Stimulated activated CD4-positive, alpha-beta T cell treated with anti-CD3 and anti-CD28 coated beads, Interleukin-4, amount 100 ng/mL, for 48 hours (primary cell): ENCODE measurements at places on chromosomes 2 and 18.

DNA sequence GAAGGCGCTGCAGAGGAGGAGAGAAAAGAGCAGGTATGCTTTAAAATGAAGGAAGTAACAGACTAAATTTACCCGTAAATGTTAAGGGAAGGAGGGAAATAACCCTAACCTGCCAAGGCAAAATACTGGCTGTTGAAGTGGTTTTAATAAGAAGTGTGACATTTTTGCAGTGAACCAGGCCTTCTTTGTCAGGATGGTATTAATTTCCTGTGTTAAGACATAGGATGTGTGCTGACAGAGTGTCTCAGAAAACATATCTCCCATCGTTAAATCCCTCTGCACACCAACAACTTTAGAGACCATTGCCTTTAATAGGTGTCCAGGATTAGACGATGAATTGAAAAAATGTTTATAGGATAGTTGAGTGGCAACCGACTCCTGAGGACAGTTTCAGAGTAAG lies 9.9 kb downstream of the TTC39C start:
- no peak for DNase-seq

DNA sequence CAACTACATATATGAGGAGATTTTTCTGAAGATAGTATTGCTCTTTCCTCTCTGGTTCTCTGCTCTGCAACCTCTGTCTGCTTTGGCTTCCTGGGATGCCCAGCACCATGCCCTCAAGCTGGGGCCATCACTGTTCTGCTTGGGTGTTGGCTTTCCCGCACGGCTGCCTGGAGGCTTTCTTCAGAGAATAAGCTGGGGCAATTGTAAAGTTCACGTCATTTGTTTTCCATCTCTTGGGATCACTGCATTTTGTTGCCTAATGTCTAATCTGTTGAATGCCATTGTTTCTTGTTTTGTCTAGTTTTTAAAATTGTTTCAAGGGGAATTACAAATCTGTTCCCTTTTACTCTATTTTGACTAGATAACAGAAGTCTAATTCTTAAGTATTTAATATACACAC lies 437.3 kb upstream of the NRP2 start:
- DNase-seq: no peak

- no peak for DNase-seq
Measured at GRCh38 chr2:41923156-41923786, 124.5 kb upstream of the PKDCC start.

GRCh38 chr2:176879426-176879995 lies 333.1 kb upstream of the HNRNPA3 start:
- no peak for DNase-seq

DNA sequence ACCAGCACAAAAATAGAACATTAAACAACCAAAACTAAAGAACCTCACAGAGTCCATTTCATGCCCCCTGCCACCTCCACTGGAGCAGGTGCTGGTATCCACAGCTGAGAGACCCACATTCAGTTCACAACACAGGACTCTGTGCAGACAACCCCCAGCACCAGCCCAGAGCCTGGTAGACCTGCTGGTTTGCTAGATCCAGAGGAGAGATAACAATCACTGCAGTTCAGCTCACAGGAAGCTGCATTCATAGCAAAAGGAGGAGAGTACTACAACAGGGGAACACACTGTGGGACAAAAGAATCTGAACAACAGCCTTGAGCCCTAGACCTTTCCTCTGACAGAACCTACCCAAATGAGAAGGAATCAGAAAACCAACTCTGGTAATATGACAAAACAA lies 326.7 kb downstream of the METTL4 start:
- DNase-seq: no peak

DNA sequence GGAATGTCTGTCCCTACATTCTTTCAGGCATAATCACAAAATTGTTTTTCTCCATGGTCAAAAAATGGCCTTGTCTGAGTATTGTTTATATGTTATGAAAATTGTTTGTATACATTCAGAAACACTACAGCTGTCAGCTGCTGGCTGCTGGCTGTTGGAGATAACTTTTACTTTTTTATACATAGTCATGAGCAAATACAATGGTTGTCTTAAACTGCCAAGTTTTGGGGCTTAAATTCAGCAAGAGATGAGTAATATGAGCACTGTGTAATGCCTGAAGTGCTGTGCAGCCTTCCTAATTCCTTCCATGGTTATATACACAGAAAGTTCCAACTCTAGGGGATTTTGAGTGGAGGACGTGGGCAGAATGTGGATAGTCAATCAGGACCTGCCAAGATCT lies 168.9 kb upstream of the RMP24 start:
- DNase-seq: no peak

DNA sequence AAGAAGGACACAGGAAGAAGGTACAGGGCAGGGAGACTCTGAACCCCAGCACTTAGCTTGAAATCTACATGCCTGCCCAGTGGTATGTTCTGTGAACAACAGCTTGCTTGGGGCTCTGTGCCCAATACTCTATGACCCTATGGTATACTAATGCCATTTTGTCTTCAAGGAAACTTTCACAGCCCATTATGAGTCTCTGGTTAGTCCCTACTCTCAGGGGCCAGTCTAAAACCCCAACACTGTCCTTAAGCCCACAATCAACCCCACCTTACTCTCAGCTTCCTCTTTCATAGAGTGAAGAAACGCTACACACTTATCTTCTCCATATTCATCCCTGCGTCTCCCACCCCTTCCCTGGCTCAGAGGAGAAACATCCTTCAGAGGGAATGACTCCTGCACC lies 16.0 kb downstream of the NEB start:
- DNase-seq: no peak

GRCh38 chr18:44683556-44683955 lies 2.9 kb downstream of the SETBP1 start:
- DNase-seq: no peak
